ENCODE measurements at places on chromosomes 16 and 17. TPM values are rescaled to one million over a fixed set of nuclear protein-coding genes. Genes with fewer than 3 reads are reported as not detected.

DNA sequence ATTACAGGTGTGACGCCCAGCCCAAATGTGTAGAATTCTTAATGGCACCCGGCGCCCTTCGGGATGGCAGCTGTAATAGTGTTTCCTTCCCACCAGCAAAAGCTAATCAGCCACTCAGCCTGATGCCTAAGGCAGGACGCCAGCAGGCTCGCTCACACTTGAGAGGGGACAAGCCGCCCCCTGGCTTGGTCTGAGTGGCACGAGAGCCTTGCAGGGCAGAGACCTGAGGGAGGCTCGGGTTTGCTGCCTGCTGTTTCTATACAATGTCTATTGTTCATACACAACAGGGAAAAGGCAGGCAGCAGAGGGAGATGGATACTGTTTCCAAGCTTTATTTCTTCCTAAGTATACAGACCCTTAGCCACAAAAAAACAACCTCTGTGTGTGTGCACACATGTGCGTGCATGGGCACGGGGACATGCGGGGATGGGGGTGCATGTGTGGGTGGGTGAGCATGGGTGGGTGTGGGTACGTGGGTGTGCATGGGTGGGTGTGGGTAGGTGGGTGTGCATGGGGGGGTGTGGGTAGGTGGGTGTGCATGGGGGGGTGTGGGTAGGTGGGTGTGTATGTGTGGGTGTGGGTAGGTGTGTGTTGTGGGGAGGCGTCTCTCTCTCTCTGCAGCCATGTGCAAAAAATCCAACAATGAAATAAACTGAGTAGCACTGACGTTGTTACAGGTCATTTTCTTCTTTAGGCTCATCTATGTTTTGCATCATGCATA, 10.0 kb downstream of the SLC38A8 start:
- DNase-seq: no peak

- DNase-seq: no peak
Measured at GRCh38 chr16:1174477-1175357, 21.8 kb downstream of the CACNA1H start.

DNA sequence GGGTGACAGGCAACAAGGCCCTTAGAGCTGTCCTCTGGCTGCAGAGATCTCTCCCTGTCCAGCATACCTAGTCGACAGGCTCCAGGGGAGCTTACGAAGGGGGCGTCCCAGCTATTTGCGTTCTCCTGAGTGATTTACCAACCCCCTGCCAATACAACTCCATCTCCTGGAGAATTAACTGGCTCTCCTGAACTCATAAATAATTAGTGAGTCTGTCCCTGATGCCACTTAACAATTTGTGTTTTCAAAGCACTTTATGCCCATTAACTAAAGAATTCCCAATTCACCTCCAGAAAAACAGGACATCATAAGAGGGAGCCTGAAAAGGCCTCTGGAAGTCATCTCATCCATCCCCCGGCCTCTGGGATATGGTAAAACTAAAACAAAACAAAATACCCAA, 26.7 kb downstream of the SDK2 start:
- no peak for DNase-seq

Gene TBC1D3C
- 0.81 TPM for total RNA-seq

Gene TNFRSF17
- 0.27 TPM for total RNA-seq

DNA sequence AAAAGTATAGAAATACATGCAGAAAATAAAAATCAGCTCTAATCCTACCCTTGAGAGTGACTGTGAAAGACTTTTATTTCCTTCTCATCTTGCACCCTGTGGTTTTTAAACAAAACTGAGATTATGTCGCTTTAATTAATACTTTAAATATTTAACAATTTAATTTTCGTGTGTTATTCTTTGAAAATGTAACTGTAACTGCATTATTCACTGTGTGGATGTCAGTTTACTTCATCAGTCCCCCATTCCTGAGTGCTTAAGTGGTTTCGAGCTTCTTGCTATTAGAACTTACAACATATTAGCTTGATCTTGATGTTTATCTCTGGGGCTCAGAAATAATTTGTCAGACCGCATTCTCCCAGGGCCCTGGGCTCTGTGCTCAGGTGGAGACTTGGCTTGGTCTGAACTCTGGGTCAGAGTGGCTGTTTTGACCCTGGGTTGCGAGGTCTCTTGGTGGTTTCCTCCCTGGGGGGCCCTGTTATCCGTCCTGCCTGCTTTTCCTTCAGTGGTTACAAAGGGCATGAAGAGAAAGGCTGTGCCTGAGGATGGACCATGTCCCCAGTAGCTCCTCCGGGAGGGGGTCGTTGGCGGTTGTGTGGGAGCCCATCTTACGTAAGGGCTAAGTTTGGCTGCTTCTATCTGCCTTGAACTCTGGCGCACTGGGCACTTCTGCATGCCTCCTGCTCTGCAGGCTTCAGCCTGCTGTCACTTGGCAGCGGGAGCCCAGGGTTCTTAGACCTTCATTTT, 25.7 kb downstream of the AKAP1 start:
- no peak for DNase-seq
